GM23248 (cell line): ENCODE measurements at places on chromosomes 5 and 9. TPM values are rescaled to one million over a fixed set of nuclear protein-coding genes. Genes with fewer than 3 reads are reported as not detected.
A peak's percentile ranks its signal among the peaks of the same experiment; 100 is the strongest.

The ADAMTS16 gene
- polyA plus RNA-seq, result 0.11 and 0.65 TPM in 2 replicates

The PLPPR1 gene
- not detected in 2 replicates for polyA plus RNA-seq

The STKLD1 gene
- 0.38 and 1.5 TPM in 2 replicates for polyA plus RNA-seq

The HABP4 gene
- polyA plus RNA-seq, result 15.7 and 17.2 TPM in 2 replicates

The SLC1A1 gene
- 34.6 and 36.3 TPM in 2 replicates for polyA plus RNA-seq

The SLC25A2 gene
- polyA plus RNA-seq, result not detected in 2 replicates

The DOCK8 gene
- polyA plus RNA-seq, result not detected in 2 replicates

The KIF20A gene
- polyA plus RNA-seq, result 26.0 and 28.2 TPM in 2 replicates

- DNase-seq, result no peak
Observed at GRCh38 chr9:78032730-78033457, 1.3 kb upstream of the GNAQ start.

GRCh38 chr9:98899408-98900056 lies 44.2 kb upstream of the COL15A1 start:
- peak; percentile 89 for DNase-seq

- DNase-seq, result no peak
Observed at GRCh38 chr5:28822071-28822470, 1783.7 kb upstream of the CDH9 start.

DNA sequence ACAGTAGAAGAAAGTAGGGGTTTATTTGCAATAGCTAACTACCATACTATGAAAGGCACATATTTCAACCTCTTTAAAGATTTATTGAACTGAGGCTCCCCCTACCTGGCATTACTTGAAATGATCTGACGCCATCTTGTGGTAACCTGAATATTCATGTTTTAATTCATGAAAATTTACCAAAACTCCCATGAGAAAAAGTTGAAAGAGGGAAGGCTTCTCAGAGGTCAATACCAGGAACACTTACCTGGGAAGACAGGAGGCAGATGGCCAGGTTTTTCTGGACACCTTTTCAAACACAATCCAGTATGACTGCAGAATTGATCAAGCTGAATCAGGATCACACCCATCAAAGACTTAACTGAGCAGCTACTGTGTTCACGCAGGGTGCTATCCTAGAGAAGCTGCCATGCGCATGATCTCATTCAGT lies 9.4 kb downstream of the PRELID2 start:
- DNase-seq, result peak; percentile 80

GRCh38 chr9:93326056-93326455 lies 125.4 kb upstream of the FAM120A start:
- DNase-seq, result peak; percentile 30

DNA sequence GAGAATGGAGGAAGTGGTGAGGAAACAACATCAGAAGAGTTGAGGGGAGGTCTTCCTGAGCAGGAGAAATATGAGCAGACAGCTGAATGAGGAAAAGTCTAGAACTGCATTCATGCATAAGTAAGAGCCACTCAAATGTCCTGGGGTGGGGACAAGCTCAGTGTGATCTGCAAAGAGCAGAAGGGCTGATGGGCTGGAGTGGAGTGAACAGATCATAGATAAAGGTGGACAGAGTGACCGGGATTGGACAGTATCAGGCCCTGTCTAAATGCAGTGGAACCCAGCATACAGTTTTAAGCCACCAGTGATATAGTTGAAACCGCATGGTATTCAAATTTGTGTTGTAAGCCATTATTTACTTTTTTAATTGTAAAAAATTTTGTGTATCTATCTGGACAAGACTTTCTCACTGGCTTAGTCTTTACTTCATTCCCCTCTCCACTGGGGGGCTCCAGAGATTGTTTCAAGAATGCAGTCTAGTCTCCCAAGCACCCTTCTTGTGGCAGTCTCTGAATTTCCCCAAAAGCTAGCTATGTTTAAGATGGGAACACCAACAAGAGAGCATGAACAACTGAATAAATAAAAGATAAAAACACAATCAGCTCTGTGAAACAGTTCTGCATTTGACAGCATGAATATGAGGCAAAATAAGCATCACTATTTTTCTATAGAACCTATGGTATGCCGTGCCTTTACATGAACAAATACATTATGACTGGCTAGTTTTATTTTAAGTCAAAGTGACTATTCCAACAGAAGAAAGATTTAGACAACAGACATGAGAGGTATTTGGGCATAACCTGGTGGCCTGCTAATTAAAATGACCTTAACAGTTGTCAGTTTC lies 10.7 kb upstream of the STK32A start:
- peak; percentile 68 for DNase-seq

DNA sequence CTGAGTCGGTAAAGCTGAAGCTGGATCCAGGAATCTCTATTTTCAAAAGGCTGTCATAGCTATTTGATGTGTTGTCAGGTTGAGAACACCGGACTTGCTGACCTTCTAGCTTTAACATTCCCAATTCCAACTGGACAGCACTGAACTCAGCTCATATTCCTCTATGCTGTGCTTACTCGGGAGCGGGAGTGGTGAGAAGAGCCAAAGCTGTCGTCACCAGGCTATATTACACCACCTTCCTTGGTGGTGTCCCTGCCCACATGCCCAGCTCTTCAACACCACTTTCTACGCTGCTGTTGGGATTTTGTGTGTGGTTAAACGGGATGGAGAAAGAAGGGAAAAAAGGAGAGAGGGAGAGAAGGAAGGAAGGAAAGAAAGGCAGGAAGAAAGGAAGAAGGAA lies 653.6 kb downstream of the RAB3C start:
- no peak for DNase-seq

DNA sequence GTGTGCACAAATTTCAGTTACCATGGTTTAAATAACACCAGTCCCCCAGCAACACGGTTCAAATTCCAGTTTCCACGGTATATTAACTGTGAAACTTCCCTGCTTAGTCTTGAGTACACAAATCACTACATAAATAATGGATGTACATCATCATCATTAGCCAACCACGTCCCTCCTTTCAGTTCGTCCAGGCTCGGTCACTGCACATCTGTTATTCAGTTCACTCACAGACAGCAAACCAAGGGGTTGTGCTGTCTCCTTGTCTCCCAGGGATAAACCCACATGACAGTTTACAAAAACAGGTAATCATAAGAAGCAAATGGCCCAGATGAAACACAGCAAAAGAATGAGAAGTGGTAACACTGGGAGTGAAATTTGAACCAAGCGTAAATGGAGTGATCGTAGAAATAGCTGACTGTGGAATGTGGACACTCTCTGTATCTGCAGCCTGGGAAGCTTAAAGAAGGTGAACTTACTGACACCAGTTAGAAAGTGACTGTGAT lies 61.0 kb upstream of the RAD23B start:
- no peak for DNase-seq

- no peak for DNase-seq
Observed at GRCh38 chr9:37010976-37011375, 23.1 kb downstream of the PAX5 start.

- DNase-seq, result no peak
Observed at GRCh38 chr9:91884153-91884552, 65.9 kb downstream of the ROR2 start.

- no peak for DNase-seq
Observed at GRCh38 chr5:91225848-91226686, 157.1 kb downstream of the ARRDC3 start.

DNA sequence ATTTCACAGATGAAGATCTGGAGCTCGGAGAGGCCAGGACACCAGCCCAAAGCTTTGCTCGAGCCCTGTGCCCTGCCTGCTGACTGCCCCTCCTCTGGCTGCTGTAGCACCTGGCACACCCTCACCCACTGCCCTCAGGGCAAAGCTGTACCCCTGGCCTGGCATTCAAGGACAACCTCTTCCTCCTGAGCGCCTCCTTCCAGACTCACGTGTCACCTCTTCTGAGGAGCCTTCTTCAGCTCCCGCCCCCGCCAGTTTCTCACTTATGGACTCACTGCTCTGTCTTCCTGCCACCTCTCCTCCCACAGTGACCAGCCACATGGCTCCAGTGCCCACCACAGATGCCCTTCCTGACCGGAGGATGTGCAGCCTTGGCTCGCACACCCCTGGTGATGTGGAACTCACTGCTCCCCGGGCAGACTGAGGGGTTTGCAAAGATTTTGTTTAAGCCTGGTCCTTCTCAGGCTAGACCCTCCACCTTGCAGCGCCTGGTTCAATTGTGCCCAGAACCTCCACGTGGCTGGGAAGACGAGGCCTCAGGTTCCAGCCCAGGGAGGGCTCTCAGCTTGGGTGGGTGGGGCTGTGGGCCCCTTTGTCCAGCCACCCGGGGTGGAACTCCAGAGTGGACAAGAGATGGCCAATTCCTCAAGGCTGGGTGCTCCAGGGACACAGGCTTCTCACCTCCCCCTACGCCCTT lies 46.6 kb upstream of the PHYKPL start:
- DNase-seq, result peak; percentile 6

DNA sequence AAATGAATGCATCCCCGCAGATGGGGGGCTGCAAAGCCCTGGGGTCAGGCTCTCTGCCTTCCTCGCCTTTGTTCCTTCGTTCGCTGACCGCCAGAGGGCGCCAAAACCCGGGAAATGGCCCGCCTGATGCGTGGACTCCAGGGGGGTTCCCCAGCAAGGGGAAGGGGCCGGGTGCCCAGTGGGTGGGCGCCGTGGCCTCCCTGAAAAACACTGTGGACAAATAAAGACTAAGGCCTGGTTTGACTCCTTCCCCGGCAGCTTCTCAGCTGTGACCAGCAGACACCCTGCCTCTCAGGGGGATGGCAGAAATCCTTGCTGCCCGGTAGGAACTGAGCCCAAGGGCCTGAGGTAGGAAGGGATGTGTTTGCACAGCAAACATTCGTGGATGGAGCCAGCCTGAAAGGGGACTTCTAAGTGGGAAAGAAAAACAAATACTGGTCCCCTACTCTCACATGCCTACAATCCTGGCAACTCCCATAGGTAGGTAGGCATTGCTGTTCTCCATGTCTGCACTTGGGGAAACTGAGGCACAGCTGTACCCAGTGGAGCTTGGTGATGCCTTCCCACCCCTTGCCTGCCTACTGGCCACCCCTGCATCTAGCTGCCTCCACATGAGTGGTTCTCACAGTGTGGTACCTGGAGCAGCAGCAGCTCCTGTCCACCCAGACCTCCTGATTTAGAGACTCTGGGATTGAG lies 57.7 kb downstream of the DUSP1 start:
- peak; percentile 51 for DNase-seq

DNA sequence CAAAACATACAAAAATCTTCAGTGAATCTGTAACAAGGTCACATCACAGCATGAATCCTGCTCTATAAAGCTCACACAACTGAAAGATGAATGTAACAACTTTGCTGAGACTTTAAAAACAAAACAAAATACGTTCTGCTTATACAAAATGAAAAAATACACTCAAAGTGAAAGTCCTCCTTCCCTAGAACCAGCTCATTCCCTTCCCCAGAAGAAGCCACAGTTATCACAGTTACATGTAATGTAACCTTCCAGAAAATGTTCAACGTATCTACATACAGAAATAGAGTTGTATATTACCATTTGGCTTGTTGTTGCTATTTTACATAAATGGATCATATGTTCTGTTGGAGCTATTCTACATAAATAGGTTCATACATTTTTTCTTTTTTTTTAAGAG lies 2.6 kb downstream of the AUH start:
- DNase-seq, result no peak

DNA sequence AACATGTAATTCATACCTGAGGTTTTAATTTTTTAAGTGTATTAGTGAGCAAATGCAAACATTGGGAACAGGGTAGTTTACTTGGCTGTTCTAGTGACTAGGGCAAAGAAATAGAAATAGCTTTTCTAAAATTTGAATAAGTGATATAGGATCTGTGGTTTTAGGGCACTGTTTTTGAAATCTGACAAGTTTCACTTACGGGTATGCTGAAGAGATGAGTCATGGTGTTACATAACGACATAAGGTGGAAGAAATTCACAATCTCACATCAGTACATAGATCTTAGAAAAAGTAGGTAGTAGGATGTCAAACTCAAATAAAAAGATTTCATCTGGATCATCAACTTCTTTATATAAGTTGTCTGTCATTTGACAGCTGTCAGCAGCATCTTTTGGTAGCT lies 772.3 kb downstream of the MAT2B start:
- no peak for DNase-seq

GRCh38 chr9:137666955-137667670 lies 48.3 kb downstream of the EHMT1 start:
- DNase-seq, result no peak

DNA sequence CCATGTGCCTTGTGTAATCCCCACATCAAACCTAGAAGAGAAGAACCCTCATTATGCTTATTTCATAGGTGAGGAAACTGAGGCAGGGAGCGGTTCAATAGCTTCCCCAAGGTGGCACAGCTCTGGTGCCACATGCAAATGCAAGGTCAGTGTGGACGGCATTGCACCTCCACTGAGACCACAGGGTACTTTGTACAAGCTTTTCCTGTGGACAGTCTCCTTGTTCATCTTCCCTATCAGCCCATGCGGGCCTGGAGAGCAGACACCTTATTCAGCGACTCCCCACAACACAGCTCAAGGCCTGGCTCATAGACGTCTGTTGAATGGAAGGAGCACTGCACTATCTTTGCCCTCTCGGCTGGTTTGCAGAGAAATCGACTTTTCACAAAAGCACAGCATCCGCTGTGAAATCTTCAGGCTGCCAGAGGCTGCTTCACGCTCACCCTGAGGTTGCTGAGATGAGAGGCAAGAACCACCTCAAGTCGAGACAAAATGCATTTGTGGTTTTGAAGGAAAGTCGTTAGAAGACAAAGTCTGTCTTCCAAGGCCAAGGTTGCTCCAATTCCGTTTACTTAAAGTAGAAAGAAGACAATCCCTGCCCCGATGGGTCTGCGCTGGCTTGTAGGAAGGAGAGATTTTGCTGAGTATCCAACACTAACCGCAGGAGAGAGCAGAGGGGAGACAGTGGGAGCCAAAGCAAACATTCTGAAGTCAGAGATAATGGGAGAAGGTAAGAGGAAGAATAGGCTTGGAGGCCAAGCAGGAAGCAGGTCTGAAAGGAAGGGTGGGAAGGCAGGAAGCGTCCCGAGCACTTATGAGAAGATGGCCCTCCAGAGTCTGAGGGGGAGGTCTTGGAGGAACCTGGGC lies 34.2 kb upstream of the STRBP start:
- no peak for DNase-seq
